ENCODE measurements at places on chromosomes 12 and 14. TPM values are rescaled to one million over a fixed set of nuclear protein-coding genes. Genes with fewer than 3 reads are reported as not detected.

GRCh38 chr12:28027947-28028724, 55.6 kb upstream of the PTHLH start:
- H3K36me3 ChIP-seq: no peaks in the 10 kb centered on the region
- no peak for DNase-seq
- no peak overlapping the region for H3K4me3 ChIP-seq
- no peaks in the 10 kb centered on the region for H3K4me1 ChIP-seq
- H3K27ac ChIP-seq: no peak overlapping the region
- no peaks in the 10 kb centered on the region for H3K27me3 ChIP-seq

- H3K27me3 ChIP-seq: no peaks in the 10 kb centered on the region
- H3K36me3 ChIP-seq: no peaks in the 10 kb centered on the region
- H3K27ac ChIP-seq: no peak overlapping the region
Measured at GRCh38 chr12:43057566-43057965, 468.0 kb upstream of the PRICKLE1 start.

- no peak overlapping the region for H3K4me3 ChIP-seq
- H3K27ac ChIP-seq: no peak overlapping the region
- no peaks in the 10 kb centered on the region for H3K36me3 ChIP-seq
- no peaks in the 10 kb centered on the region for H3K4me1 ChIP-seq
Measured at GRCh38 chr14:60532442-60532841, 23.5 kb downstream of the SIX6 start.

GRCh38 chr14:68113343-68113930, 293.9 kb downstream of the RAD51B start:
- H3K27ac ChIP-seq: no peak overlapping the region
- no peaks in the 10 kb centered on the region for H3K27me3 ChIP-seq
- no peaks in the 10 kb centered on the region for H3K36me3 ChIP-seq

DNA sequence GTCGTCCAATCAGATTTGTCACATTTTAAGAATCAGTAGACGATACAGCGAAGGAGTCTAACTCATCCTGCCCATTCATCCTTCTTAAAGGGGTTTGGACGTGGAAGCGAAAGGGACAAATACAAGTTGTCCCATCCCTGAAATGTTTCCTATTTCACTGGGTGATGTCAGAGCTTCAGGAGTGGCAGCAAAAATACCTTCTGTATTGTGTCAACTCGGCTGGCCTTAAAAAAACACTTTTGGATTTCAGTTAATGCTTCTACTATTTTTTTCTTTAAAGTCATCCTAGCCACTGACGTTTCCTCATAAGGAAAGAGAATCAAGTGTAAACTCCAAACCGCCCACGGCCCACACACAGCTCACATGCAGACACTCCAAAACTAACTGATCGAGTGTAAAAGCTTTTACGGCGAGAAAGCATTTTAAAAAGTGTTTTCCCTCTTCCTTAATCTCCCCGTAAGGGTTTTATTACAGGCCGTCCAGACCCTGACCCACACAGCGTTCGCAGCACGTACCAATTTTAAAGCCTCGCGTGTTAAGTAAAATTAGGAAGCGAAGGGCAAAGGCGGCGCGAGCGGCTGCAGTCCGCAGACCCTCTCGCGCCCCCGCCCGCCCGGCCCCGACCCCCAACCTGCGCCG, 593 bp downstream of the CFL2 start:
- H3K4me3 ChIP-seq: peak overlapping the region; percentile 54
- no peaks in the 10 kb centered on the region for H3K27me3 ChIP-seq
- peak; percentile 27 for DNase-seq
- no peaks in the 10 kb centered on the region for H3K36me3 ChIP-seq
- peaks cover 6% of the 10 kb centered on the region for H3K4me1 ChIP-seq

- no peak for DNase-seq
- no peaks in the 10 kb centered on the region for H3K36me3 ChIP-seq
- H3K27ac ChIP-seq: peak overlapping the region; percentile 76
- peaks cover 29% of the 10 kb centered on the region for H3K4me1 ChIP-seq
- no peaks in the 10 kb centered on the region for H3K27me3 ChIP-seq
Measured at GRCh38 chr12:39619316-39619659, 315 bp downstream of the ABCD2 start.

- DNase-seq: no peak
- no peaks in the 10 kb centered on the region for H3K4me1 ChIP-seq
- H3K27ac ChIP-seq: no peak overlapping the region
- H3K36me3 ChIP-seq: no peaks in the 10 kb centered on the region
- no peaks in the 10 kb centered on the region for H3K27me3 ChIP-seq
- H3K4me3 ChIP-seq: no peak overlapping the region
Measured at GRCh38 chr14:64639340-64639821, 64.8 kb upstream of the PLEKHG3 start.

DNA sequence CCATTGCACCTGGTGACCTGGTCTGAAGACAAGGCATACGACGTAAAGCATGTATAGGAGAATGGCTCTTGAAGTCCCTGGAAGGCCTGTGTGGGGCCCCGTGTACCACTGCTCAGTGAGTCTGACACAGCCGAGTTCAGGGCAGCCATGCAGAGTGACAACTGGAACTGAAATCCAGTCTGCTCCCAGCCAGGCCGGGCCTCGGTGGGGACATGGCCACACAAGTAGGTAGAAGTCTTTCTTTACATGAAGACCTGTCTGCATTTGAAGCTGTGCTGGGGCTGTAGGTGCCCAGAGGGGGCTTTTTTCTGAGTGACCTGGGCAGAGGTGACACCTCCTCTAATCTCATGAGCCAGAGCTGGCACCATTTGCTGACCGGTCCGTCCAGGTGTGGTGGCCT, 35.7 kb downstream of the ADGRD1 start:
- no peaks in the 10 kb centered on the region for H3K4me1 ChIP-seq
- no peak for DNase-seq
- H3K27ac ChIP-seq: no peak overlapping the region

The CACNA2D4 gene
- total RNA-seq: 5.7 TPM

DNA sequence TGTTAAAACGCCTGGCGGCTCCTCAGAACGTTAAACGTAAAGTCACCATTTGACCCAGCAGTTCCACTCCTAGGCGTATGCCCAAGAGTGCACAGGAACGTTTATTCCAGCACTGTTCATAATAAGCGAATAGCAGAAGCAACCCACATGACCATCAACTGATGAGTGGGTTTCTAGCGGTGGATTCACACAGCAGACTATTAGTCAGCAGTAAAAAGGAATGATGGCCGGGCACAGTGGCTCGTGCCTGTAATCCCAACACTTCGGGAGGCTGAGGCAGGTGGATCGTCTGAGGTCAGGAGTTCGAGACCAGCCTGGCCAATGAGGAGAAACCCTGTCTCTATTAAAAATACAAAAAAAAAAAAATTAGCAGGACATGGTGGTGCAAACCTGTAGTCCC, 22.4 kb upstream of the FBRSL1 start:
- no peaks in the 10 kb centered on the region for H3K27me3 ChIP-seq
- H3K4me1 ChIP-seq: peaks cover 8% of the 10 kb centered on the region
- H3K36me3 ChIP-seq: no peaks in the 10 kb centered on the region
- H3K27ac ChIP-seq: no peak overlapping the region
- H3K4me3 ChIP-seq: no peak overlapping the region

DNA sequence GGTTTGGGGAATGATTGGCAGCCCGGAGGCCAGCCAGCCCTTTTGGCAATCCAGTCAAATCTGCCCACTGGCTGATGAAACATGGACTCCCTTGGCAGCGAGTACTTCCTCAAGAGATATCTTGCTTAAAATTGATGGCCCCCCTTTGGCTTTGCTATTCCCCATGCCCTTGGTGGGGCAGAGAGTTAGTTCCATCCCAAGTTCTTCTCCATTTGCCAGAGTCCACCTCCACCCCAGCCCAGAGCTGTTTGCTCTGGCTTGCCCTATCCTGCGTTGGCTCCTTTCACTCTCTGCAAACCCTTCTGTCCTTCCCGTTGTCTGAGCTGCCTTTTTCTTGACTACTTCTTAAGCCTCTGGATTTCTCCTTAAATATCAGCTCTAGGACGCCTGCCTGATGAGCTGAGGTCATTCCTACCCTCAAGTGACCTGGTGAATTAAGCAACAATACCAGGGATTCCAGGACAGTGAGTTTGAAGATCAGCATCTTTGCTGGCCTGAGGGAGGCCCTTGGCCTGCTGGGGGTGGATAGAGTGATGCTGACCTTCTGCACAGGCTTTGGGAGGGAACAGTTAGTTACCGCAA, 212.0 kb downstream of the CACNA1C start:
- no peaks in the 10 kb centered on the region for H3K36me3 ChIP-seq
- no peak overlapping the region for H3K4me3 ChIP-seq
- no peak overlapping the region for H3K27ac ChIP-seq

GRCh38 chr12:43896496-43896895, 60.6 kb downstream of the TMEM117 start:
- no peak overlapping the region for H3K4me3 ChIP-seq
- H3K36me3 ChIP-seq: no peaks in the 10 kb centered on the region
- no peak for DNase-seq
- no peaks in the 10 kb centered on the region for H3K27me3 ChIP-seq

The NPAS3 gene
- total RNA-seq: not detected

DNA sequence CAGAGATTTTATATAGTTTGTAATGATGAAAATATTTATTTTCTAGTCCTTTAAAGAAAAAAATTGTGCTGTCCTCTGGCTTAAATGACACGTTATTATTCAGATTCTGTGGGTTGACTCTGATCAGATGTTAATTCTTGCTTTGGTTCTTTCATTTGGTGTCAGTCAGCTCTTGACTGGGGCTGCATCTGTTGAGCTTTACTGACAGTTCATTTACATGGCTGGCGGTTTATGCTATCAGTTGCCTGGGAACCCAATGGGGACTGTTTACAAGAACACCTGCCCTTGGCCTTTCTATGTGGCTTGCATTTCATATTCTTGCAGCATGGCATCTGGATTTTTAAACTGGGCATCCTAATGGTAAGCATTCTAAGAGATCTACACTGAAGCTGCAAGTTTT, 667.1 kb upstream of the FBXO33 start:
- no peak for DNase-seq
- H3K36me3 ChIP-seq: no peaks in the 10 kb centered on the region
- no peaks in the 10 kb centered on the region for H3K27me3 ChIP-seq

The KRT79 gene
- not detected for total RNA-seq

The EIF2S3B gene
- 1.7 TPM for total RNA-seq

The MYF6 gene
- not detected for total RNA-seq

The SENP1 gene
- total RNA-seq: 58.8 TPM

- no peak overlapping the region for H3K4me3 ChIP-seq
- H3K36me3 ChIP-seq: no peaks in the 10 kb centered on the region
- H3K27ac ChIP-seq: no peak overlapping the region
- H3K27me3 ChIP-seq: no peaks in the 10 kb centered on the region
- no peaks in the 10 kb centered on the region for H3K4me1 ChIP-seq
Measured at GRCh38 chr14:55707365-55707804, 127.4 kb downstream of the KTN1 start.

DNA sequence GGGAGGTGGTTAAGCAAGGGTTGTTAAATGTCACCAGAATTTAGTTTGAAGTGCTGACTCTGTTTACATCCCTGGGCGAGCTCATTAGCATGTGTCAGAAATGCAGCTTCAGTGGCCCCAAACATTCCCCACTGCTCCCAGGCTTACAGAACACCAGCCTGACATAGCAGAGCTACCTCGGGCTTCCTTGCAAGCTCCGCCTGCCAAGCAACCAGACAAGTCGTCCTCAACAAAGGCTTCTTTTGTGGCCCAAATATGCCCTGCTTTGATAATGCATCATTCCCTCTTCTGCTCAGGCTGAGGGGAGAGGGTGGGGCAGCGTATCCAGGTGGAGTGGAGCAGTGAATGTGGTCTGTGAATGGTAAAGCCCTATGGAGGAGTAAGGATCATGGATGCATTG, 28.0 kb downstream of the ERH start:
- H3K4me1 ChIP-seq: no peaks in the 10 kb centered on the region
- no peak for DNase-seq
- no peak overlapping the region for H3K4me3 ChIP-seq
- H3K27ac ChIP-seq: no peak overlapping the region
- no peaks in the 10 kb centered on the region for H3K27me3 ChIP-seq
- H3K36me3 ChIP-seq: no peaks in the 10 kb centered on the region

DNA sequence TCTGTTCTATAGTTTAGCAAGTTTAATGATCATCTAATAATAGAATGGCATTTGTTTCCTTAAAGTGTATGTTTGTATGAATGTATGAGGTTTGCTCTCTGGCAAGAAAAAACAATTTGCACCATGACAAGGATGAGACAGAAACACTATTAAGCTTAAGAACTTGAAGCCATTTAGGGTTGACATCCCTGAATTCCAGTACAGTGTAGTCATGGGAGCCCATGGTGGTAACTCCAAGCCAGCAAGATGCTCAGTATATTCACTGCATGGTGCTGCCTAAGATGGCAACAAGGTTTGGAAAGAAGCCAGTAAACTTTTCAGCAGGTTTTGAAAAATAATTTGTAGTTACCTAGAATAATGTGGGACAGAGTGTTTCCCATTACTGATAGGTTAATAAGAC, 158.6 kb downstream of the PRIMA1 start:
- H3K36me3 ChIP-seq: no peaks in the 10 kb centered on the region
- no peak overlapping the region for H3K4me3 ChIP-seq
- H3K27ac ChIP-seq: no peak overlapping the region
- no peaks in the 10 kb centered on the region for H3K4me1 ChIP-seq
- no peaks in the 10 kb centered on the region for H3K27me3 ChIP-seq

- H3K27ac ChIP-seq: peak overlapping the region; percentile 11
- DNase-seq: no peak
- no peaks in the 10 kb centered on the region for H3K36me3 ChIP-seq
- peaks cover 33% of the 10 kb centered on the region for H3K4me1 ChIP-seq
- no peaks in the 10 kb centered on the region for H3K27me3 ChIP-seq
Measured at GRCh38 chr12:14260011-14260993, 105.2 kb upstream of the ATF7IP start.

The EIF4B gene
- total RNA-seq: 644 TPM

- peaks cover 29% of the 10 kb centered on the region for H3K4me1 ChIP-seq
- peak; percentile 95 for DNase-seq
Measured at GRCh38 chr12:100266585-100266834, 369 bp downstream of the DEPDC4 start.

DNA sequence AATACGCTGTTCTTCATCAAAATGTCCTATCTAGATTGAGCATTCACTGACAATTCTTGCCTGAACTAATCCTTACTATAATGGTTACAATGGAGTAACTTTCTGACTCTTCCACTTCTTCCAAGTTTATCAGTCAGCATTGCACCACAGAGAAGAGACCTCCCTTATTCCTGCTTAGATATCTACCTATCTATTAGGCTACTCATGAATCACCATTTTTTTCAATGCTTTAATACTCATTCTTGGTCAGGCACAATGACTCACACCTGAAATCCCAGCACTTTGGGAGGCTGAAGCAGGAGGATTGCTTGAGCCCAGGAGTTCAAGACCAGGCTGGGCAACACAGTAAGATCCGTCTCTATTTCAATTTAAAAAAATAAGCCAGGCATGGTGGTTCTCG, 39.3 kb downstream of the RPS6KA5 start:
- no peaks in the 10 kb centered on the region for H3K27me3 ChIP-seq
- H3K4me1 ChIP-seq: peaks cover 27% of the 10 kb centered on the region
- H3K27ac ChIP-seq: no peak overlapping the region
- DNase-seq: no peak
- H3K4me3 ChIP-seq: no peak overlapping the region
- H3K36me3 ChIP-seq: no peaks in the 10 kb centered on the region

The TESPA1 gene
- 80.6 TPM for total RNA-seq

DNA sequence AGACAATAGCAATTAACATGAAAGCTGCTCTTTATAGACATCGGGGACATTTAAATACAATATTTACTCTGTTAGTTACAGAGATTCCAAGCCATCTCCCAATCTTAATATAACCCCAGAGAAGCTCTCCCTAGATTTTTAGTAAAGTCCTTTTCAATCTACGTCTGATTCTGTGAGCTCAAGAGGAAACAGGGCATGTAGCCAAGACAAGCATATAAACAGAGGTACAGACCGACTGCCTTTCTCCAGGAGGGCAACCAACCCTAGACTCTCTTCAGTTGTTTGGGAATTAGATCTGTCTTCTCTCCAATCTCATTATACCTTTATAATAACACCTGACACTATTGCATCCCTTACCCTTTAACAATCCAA, 57.4 kb downstream of the TMTC1 start:
- H3K36me3 ChIP-seq: no peaks in the 10 kb centered on the region
- H3K27me3 ChIP-seq: no peaks in the 10 kb centered on the region
- no peak overlapping the region for H3K27ac ChIP-seq
- H3K4me3 ChIP-seq: no peak overlapping the region

The IKBIP gene
- total RNA-seq: 29.4 TPM

Data from CD8-positive, alpha-beta memory T cell (primary cell).